ENCODE measurements at places on chromosomes 4 and X. TPM values are rescaled to one million over a fixed set of nuclear protein-coding genes. Genes with fewer than 3 reads are reported as not detected.

GRCh38 chr4:135949931-135950330 lies 1582.4 kb downstream of the PCDH18 start:
- no peak for DNase-seq

GRCh38 chrX:2898846-2899512 lies 30.2 kb downstream of the ARSD start:
- DNase-seq, result no peak

DNA sequence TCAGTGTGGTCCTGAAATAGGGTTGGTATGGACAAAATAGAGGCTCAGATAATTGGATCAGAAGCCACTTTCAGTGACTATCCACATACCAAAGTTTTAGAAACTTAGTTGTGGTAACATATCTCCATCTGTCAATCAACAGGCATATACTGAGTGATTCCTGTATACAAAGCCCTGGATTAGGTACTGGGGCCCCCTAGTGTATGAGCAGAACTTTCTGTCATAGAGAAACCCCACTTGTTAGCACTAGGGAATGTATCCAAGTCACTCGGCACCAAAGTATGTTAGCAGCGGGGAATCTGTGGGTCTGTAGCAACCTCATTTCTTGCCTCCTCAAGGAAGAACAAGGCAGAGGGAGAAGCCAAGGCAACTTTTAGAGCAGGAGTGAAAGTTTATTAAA lies 50.7 kb downstream of the MAP7D3 start:
- peak; percentile 50 for DNase-seq

GRCh38 chr4:140078366-140078765 lies 75.6 kb downstream of the MAML3 start:
- peak; percentile 70 for DNase-seq

- no peak for DNase-seq
Measured at GRCh38 chr4:132267321-132267720, 881.8 kb upstream of the PCDH10 start.

- no peak for DNase-seq
Measured at GRCh38 chrX:45083314-45083713, 117.4 kb downstream of the DIPK2B start.

DNA sequence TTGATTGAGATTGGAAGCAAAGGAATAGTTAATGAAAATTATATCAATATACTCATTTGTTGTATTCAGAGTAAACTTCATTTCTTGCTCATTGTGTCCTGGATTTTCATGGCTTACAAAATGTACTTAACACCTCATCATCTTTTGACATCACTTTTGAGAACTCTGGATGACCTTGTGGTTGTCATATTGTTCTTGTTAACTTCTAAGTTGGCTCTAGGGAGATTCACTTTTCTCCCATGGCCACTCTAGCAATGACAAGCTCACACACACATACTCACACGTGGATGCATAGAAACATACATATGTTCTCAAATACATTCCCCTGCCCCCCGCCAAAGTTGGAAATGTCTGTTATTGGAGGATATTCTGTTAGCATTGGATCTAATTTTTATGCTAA lies 15.3 kb downstream of the PHEX start:
- DNase-seq, result no peak

TAF7L gene
- total RNA-seq, result not detected

CLIC2 gene
- 0.32 TPM for total RNA-seq

NRK gene
- not detected for total RNA-seq
